ENCODE measurements at places on chromosomes 1 and 21.

- DNase-seq, result no peak
These were observed 26.4 kb upstream of the FMO1 start for GRCh38 chr1:171221665-171222591.

DNA sequence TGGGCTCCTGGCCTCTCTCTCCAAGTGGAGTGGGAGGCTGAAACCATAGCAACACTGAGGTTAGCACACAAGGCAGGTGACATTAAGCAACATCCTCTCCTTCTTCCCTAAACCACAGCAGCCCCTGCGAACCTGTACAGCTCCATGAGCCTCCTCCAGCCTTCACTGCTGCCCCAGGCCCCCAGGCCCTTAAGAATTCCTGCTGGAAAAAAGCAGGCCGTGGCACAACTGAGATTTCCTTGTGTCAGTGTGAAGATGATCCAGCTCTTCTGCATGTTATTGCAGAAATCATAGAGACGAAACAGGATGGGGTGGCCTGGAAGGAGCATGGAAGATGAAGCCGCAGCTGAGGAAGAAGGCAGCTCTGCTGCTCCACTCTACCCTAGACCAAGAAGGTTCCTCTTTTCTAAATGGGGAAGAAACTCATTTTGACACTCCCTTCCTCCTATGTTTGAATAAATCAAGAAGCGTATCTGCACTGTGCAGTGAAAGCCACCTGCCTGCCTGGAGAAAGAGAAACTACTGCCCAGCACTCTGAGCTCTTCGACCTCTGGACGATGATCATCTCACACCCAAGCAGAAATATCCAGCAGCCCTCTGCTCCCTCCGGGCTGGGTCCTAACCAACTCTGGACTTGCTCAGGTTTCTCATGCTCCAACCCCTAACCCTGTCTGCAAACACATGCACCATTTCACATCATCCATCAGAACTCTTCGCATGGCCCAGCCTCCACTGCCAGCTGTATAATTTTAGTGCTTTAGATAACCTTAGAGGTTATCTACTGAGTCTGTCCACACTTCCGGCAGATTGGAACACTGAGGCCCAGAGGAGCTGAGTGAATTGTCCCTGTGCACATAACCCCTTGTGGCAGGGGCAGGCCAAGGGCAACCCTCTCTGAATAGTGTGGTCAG lies 20.7 kb downstream of the SH3BP5L start:
- no peak for DNase-seq

GRCh38 chr1:226973371-226973897 lies 33.3 kb downstream of the COQ8A start:
- no peak for DNase-seq

- DNase-seq, result no peak
These were observed 6.9 kb downstream of the PAX7 start for GRCh38 chr1:18637511-18637960.

DNA sequence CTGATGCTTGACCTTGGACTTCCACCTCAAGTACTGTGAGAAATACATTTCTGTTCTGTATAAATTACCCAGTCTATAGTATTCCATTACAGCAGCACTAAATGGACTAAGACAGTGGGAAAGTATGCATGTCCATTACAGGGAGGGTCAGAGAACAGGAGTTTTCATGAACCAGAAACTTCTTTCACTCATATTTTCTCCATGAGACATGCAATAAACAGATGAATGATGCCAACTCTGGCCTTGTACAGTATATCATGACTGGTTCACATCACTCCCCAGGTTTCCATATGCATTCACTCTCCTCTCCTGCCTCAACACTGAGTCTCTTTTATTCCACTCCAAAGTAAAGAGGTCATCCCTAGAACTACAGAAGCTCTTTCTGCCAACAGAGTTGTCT lies 4.5 kb upstream of the IFI16 start:
- no peak for DNase-seq

GRCh38 chr1:95948023-95948422 lies 714.0 kb downstream of the RWDD3 start:
- DNase-seq, result no peak

- DNase-seq, result no peak
These were observed 305.7 kb upstream of the NRIP1 start for GRCh38 chr21:15370462-15370975.

- peak; percentile 88 for DNase-seq
These were observed 7.5 kb upstream of the WNT3A start for GRCh38 chr1:227999056-227999930.

- no peak for DNase-seq
These were observed 7.2 kb downstream of the CASZ1 start for GRCh38 chr1:10789047-10789791.

GRCh38 chr21:40254540-40255465 lies 387.6 kb downstream of the PCP4 start:
- DNase-seq, result no peak

- DNase-seq, result no peak
These were observed 129.1 kb upstream of the NGF start for GRCh38 chr1:115467196-115467595.

- no peak for DNase-seq
These were observed 15.8 kb downstream of the PRXL2B start for GRCh38 chr1:2602311-2602835.

- DNase-seq, result peak; percentile 32
These were observed 36.3 kb downstream of the GABPB2 start for GRCh38 chr1:151106894-151107293.

DNA sequence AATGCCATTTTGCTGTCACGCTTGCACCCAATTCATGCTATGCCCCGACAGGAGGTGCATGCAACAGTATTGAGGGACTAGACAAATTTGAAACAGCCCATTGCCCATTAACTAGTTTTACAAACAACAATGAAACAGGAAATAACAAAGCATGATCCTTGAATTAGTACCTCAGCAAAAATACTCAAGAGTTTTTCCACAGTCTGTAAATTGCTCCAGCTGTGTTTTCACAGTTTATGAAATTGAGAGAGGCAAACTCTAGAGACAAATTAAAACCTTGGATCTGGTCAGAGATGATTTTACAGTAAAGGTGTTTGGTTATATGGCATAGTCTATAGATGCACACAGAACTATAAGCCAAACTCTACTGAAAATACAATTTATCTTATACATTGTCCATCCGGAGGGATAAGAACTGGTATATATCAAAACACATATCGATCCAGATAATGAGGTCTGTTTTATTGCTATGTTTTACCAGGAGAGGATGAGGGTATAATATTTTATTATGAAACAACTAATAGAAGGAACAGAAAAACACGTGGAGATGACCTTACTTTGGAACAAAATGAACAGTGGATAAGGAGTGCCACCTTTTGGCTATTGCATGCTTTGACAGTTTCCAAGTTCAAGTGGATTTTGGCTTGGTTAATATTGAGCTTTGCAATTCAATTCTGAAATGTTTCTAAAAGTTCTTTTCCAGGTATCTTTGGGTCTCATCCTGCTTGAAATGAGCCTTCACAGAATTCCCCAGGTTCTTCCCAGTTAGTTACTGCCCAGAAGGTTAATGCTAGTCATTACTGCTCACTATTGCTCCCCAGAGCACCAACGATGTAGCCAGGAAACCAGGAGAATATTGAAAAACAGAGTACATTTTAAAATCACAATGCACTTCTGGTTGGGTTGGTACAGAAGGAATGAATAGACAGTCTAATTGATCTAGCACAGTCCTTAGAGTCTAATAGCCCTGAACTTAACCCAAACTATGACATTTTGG lies 45.7 kb downstream of the ZC3H11B start:
- peak; percentile 34 for DNase-seq

DNA sequence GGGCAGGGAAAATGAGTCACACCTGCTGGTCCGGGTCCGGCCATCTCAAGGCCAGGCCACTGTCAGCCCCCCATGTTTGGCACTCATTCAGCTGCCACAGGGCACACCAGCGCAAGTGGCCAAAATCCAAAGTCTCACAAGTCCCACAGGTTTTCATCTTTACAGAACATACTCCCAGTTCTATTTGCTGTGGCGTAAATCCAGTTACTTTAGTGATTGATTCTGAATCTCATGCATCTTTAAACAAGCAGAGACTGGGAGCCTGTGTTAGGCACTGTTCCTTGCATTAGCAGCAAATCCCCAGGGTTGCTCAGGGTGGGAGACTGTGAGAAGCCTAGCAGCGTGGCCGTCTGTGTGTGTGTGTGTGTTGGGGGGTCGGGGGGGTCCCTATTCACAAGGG lies 1.1 kb upstream of the SLC2A5 start:
- no peak for DNase-seq

DNA sequence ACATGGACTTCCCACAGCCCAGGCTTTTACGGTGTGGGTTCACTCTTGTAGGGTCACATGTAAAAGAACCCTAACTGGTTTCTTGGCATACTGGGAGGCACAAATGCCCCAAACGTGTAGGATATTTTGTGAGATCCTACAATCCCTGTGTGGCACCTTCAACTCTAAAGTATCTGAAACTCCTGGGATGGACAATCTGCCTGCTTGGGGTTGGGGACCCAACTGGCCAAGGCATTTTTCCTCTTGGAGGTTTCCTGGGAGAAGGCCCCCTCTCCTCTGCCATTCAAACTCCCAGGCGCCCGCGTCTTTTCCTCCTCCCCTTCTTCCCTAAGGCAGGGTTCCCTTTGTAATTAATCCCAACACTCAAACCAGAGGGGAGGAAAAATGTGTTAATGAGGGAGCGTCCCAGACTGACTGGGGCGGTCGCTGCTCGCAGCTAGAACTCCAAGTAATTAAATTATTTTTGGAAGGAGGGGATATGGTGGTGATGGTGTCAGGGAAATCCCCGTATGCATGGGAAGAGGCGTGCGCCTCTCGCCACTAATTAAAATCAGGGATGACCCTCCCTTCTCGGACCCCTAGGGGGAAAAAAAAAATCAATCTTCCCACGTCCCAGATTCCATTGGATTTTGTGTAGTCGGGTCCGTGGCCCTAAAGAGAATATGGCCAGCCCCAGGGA lies 681 bp upstream of the VANGL2 start:
- no peak for DNase-seq

Data from A172 (cell line).